ENCODE measurements at places on chromosomes 3 and 15. TPM values are rescaled to one million over a fixed set of nuclear protein-coding genes. Genes with fewer than 3 reads are reported as not detected.

RSRC1 gene
- total RNA-seq, result 70.1 TPM

ADGRG7 gene
- total RNA-seq, result not detected

- DNase-seq, result no peak
These were observed 38.8 kb downstream of the SLC12A1 start for GRCh38 chr15:48244921-48245320.

- no peak for DNase-seq
These were observed 153.2 kb downstream of the WNT5A start for GRCh38 chr3:55333923-55334322.

DNA sequence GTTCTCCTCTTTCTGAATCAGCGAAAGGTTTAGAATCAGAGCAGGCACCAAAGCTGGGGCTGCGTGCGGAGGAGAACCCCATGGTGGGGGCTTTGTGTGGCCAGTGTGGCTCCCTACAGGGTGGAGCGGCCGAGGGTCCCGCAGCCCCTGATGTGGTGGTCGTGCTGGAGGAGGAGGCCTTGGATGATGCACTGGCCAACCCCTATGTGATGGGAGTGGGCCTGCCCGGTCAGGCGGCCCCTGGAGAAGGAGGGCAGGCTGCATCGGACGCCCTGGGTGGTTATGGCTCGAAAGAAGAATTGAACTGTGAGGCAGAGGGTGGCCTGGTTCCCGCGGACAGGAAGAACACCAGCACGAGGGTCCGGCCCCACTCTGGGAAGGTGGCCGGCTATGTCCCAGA lies 1.4 kb downstream of the FGD5 start:
- DNase-seq, result no peak

Measured in tibial nerve (tissue), 4 donors.